ENCODE measurements at places on chromosomes 13 and 19. TPM values are rescaled to one million over a fixed set of nuclear protein-coding genes. Genes with fewer than 3 reads are reported as not detected.

TM9SF2 gene
- 91.4 TPM for total RNA-seq

STOML3 gene
- total RNA-seq: not detected

CACNA1A gene
- 0.84 TPM for total RNA-seq

NR2C2AP gene
- 10.7 TPM for total RNA-seq

SPRY2 gene
- total RNA-seq: 55.9 TPM

IGFL3 gene
- total RNA-seq: not detected
